ENCODE measurements at places on chromosomes 6 and 20.

- no peak for DNase-seq
These were observed 930.3 kb downstream of the QKI start for GRCh38 chr6:164344801-164345291.

- peak; percentile 51 for DNase-seq
These were observed 83.4 kb downstream of the NOL4L start for GRCh38 chr20:32501709-32502108.

DNA sequence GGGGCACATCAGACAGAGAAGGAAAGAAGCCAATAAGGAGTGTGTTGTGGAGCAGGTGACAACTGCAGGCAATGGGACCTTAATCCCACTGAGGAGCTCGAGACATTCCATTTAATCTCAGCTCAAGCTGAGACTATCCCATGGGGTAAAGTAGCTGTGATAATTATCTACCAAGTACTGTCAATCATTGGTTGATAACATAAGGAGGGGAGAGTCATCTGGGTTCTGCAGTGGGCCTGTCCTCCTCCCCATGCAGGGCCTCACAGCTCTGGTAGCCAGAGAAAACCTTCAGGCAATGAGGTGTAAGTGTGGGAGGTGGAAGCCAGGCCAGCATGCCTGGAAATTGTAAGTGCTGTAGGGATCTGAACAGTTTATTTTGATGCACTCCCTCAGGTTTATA, 375.0 kb upstream of the ARID1B start:
- no peak for DNase-seq

DNA sequence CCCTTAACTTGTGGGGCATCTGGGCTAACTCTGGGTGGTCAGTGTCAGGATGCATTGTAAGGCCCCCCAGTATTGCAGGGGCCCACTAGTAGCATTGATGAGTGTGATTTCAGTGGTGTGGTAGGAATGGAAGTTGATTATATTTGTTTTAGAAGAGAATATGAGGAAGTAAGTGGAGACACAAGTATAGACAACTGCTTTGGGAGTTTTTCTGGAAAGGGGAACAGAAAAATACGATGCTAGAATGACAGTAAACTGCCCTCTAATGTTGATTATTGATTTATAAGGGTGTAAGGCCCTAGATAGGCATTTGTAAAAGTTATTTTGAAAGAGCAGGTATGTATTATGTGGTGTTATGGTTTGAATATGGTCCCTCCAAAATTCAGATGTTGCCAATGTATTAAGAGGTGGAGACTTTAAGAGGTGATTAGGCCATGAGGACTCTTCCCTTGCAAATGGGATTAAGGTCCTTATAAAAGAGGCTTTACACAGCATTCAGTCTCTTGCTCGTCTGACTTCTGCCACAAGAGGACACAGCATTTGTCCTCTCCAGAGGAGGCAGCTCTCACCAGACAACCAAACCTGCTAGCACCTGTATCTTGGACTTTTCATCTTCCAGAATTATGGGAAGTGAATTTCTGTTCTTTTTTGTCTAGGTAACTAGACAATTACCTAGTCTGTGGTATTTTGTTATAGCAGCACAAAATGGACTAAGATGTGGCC, 135.9 kb upstream of the DTNBP1 start:
- DNase-seq, result no peak

- no peak for DNase-seq
These were observed 473.6 kb downstream of the EPM2A start for GRCh38 chr6:145261758-145262157.

DNA sequence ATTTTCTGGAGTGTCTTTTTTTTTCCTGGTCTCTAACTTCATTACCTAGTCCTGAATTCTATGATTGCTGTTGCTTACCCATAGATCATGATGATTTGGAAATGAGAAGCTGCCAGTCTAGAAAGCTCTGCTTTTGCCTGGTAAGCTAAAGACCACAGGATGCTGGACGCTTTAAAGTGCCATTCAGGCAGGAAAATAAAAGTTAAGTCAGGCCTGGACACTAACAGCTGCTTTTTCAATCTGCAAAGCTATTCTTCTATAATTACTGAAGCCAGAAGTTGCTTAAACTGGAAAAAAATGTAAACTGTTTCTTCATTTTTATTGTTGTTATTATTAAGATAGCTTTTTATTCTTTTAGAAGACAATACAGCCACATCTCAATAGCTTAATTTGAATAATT, 129.8 kb upstream of the SPACA1 start:
- no peak for DNase-seq

DNA sequence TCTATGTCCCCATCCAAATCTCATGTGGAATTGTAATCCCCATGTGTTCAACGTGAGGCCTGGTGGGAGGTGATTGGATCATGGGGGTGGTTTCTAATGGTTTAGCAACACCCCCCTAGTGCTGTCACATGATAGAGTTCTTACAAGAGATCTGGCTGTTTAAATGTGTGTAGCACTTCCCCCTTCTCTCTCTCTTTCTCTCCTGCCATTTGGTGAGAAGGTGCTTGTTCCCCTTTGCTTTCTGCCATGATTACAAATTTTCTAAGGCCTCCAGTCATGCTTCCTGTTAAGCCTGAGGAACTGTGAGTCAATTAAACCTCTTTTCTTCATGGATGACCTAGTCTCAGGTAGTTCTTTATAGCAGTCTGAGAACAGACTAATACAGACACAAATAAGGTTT, 165.4 kb downstream of the OGFRL1 start:
- DNase-seq, result no peak

GRCh38 chr6:46815130-46815529, 21.9 kb downstream of the MEP1A start:
- no peak for DNase-seq

DNA sequence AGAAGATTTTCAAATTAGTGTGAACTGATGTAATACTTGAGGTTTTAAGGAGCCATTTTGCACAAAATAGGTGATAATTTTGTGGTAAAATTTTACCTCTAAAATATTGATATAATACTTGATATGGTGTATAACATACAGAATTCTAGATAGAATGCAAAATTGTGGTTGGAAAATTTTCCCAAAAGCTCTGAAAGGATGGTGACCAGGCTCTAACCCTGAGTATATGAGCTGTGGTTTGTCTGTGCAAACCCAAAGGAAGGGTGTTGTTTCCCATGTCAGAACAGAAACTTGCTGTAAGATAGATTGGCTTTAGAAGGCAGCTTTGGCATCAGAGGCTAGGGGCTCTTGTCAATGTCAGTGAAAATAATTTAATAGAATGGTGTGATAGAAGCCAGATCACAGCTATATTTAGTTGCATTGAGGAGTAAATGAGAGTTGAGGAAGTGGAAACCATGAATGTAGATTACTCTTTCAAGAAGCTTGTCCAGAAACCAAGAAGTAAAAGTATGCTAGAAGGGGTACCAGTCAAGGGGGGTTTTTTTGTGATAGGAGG, 257.7 kb downstream of the FARS2 start:
- no peak for DNase-seq

- DNase-seq, result peak; percentile 94
These were observed 107.3 kb downstream of the GMPR start for GRCh38 chr6:16345449-16346330.

DNA sequence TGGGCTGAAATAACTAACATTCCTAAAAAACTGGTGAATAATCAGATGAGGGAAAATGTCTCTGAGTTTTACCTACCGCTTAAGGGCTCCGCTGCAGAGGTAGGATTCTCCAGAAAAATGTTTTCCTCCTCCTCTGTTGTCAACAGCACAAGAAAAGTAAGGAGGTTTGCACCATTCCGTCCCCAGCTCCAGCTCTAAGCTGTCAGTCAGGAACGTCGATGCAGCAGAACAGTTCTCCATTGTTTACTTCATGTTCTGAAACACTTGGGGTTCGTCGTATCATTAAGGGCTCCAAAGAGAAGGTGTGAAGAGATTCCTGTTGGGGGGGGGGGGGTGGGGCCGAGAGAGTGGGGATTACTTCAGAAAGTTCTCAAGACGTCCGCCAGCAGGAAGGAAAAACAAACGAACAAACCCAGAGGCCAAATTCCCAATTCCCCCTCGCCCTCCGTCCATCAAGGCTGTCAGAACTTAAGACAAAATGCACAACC, 734 bp downstream of the MMS22L start:
- DNase-seq, result no peak

- DNase-seq, result no peak
These were observed 413.9 kb upstream of the JARID2 start for GRCh38 chr6:14831937-14832336.

DNA sequence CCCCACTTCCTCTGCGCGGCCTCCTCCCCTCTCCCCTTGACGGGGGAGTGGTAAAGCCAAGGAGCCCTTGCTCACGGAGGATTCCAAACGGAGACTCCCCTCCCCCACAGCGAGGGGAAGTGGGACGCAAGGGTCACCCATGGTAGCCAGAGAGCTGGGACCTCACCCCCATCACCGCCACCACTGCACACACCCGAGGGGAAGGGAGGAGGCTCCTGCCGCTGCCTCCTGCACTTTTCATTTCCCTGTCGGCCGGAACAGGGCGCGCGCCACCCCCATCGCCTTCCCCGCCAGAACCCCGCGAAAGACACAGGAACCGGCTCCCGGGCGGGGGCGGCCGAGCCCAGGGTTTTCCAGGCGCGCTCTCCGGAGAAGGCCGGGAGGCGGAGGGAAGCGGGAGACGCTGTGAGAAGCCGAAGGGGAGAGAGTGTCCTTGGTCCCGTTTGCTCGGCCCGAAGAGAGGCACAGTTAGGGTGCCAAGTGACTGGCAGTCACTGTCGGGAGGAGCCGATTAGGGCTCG, 789 bp downstream of the CCND3 start:
- peak; percentile 40 for DNase-seq

- DNase-seq, result peak; percentile 93
These were observed 159.8 kb downstream of the PLCB1 start for GRCh38 chr20:8291873-8292272.

DNA sequence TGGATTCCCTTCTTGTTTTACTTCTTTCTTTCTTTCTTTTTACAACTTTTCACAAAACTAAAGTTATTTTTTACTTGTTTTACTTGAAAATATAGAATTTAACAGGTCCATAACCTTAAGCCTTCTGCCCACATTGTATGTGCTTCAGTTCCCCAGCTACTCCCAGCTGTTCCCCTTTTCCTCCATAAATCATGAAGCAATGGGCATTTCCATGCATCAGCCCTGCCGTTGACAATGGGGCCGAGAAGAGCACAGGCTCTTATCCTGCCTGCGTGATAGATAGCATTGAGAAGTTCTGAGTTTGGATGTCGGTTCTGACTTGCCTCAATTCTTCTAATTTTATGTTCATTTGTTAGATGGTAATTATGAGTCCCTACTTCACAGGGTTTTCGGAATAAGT, 583.8 kb downstream of the CDH26 start:
- DNase-seq, result no peak

- DNase-seq, result peak; percentile 43
These were observed 106.9 kb upstream of the CCDC28A start for GRCh38 chr6:138666636-138667035.

- DNase-seq, result no peak
These were observed 10.9 kb downstream of the ECHDC1 start for GRCh38 chr6:127332383-127332961.

GRCh38 chr6:11833626-11834592, 55.3 kb upstream of the ADTRP start:
- DNase-seq, result no peak

GRCh38 chr6:35610830-35611229, 77.9 kb downstream of the FKBP5 start:
- DNase-seq, result no peak

- no peak for DNase-seq
These were observed 65.6 kb downstream of the CDC5L start for GRCh38 chr6:44453146-44453545.

- no peak for DNase-seq
These were observed 989.7 kb upstream of the FLRT3 start for GRCh38 chr20:15327123-15327522.
